Stimulated activated CD4-positive, alpha-beta T cell treated with anti-CD3 and anti-CD28 coated beads, Interleukin-1b, Interleukin-23, amount 100 ng/mL, for 24 hours (primary cell): ENCODE measurements at places on chromosomes 12 and 14.

GRCh38 chr14:91349481-91350074 lies 68.0 kb downstream of the CCDC88C start:
- DNase-seq: no peak

DNA sequence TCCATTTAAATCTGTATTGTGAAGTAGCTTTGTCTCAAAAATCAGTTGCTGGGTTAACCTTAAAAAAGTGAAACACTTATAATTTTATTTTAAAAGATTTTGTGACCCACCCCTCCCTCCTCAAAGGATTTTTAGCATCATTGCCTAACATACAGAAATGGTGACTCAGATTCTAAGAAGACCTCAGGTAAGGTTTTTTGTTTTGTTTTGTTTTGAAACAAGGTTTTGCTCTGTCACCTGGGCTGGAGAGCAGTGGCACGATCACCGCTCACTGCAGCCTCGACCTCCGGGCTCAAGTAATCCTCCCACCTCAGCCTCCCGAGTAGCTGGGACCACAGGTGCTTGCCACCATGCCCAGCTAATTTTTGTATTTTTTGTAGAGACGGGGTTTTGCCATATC lies 74.2 kb downstream of the GNS start:
- DNase-seq: no peak

GRCh38 chr12:107317751-107318555 lies 224.6 kb upstream of the CRY1 start:
- DNase-seq: peak; percentile 78

- no peak for DNase-seq
Measured at GRCh38 chr12:112319395-112319794, 62.8 kb downstream of the HECTD4 start.

GRCh38 chr12:99370421-99371138 lies 277.0 kb upstream of the GARIN6 start:
- DNase-seq: no peak

DNA sequence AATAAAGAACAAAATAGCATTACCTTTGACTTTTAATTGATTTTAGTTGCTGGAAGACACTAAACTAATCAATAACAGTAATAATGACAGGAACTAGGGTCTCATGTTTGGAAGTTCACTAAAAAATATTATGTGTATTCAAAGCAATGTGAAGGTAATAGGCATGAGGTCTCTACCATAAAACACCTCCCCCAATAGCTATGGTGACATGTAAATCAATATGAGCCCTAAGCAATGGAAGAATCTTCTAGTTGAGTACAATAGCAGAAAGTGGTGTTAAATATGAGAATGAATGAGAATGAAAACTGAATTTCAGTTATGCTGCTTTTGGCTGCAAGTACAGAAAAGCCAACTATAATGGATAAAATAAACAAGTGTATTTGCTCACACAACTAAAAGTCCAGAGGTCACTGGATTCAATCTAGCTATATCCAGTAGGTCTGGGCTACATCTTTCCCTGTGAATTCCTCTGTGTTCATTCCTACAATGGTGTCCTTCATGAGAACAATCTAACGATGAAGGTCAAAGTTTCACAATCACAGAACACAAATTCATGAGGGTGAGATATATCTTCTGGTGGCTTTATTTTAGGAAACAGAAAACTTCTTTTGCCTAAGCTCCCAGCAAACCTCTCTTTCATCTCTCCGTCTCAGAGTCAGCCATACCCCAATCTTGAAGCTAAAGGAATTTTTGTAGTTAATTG lies 728.0 kb downstream of the FSCB start:
- DNase-seq: no peak
